ENCODE measurements at places on chromosomes 4 and X. TPM values are rescaled to one million over a fixed set of nuclear protein-coding genes. Genes with fewer than 3 reads are reported as not detected.

- no peak for DNase-seq
These were observed 62.4 kb downstream of the RPS6KA3 start for GRCh38 chrX:20204351-20204750.

GRCh38 chr4:155789391-155789790, 30.6 kb downstream of the GUCY1B1 start:
- no peak for DNase-seq

DNA sequence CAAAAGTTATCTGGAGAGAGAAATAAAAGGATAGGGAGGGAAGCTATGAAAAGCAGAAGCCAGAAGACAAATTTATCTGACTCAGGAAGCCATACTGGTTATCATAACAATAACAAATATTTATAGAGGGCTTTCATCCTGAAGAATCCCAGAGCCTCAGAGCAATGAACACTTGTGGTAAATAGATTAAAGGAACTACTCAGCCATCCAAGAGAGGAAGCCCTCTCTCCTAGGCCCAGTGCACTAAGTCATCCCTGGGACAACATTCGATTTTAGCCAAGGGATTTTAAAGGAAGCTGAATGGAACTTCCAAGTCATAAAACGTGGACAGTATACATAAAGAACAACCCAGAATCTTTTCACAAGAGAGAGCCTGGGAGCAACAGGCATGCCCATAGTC, 76.9 kb downstream of the COL4A6 start:
- no peak for DNase-seq

Gene AFP
- total RNA-seq: not detected

- DNase-seq: no peak
These were observed 195.0 kb upstream of the ANK2 start for GRCh38 chr4:112854420-112854819.

GRCh38 chrX:123961268-123962005, at the start of gene STAG2:
STAG2 (plus strand) TSS chrX:123961706; CDS start chrX:124022628, 60,922 bp downstream.
- peak; percentile 84 for DNase-seq

Gene MOSPD2
- total RNA-seq: 28.5 TPM

Gene BRS3
- total RNA-seq: not detected

DNA sequence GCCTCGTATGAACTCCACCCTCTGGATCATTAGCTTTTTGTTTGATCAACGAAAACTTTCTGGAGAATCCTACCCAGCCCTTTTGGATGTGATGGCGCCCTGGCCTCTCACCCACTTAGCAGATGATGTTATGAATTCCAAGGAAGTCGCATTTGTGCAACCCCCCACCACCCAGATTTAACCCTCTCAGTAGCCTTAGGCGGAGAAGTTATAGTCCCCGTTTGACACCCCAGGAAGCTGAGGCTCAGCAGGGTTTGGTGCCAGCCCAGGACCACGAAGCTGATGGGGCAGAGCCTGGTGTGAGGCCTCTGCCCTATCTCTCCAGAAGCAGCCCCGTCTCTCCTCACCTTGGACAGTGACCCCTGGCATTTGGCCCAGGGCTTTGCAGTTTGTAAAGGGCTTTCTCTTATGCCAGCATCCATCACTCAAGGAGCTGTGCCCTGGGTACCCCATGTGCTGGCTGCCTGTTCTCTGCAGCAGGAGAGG, 1.0 kb downstream of the WFS1 start:
- DNase-seq: peak; percentile 46

- DNase-seq: peak; percentile 8
These were observed 4.3 kb downstream of the ZXDB start for GRCh38 chrX:57596109-57596508.

Gene ADH5
- 243 TPM for total RNA-seq

Gene STS
- total RNA-seq: 13.6 TPM

DNA sequence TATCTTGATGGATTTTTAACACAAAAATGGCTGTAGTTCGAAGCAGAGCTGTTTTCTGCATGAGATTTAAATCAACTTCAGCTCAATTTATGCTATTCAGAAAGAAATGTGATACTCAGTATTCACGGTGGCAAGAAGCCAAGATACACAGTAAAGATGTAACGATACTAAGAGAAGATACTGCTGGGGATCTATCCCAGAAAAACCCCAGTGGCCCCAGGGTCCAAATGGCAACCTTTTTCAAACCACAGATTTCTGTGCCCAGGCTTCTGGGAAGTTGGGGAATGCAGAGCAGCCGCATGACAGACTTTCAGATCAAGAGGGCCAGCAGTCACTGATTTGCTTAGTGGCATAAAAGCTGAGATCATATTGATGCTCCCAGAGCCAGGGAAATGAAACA, 353.9 kb downstream of the AFF2 start:
- no peak for DNase-seq

- no peak for DNase-seq
These were observed 2.9 kb downstream of the CXCL8 start for GRCh38 chr4:73743281-73743680.

Gene IL2
- total RNA-seq: not detected

- DNase-seq: peak; percentile 75
These were observed 11.4 kb downstream of the FAM120C start for GRCh38 chrX:54171527-54172250.

- no peak for DNase-seq
These were observed 994.2 kb upstream of the TENM3 start for GRCh38 chr4:181249031-181249430.

GRCh38 chrX:130321550-130321949, 18.2 kb upstream of the SLC25A14 start:
- DNase-seq: no peak

Gene ATOH1
- not detected for total RNA-seq

Gene CABS1
- not detected for total RNA-seq

Gene TMPRSS11A
- not detected for total RNA-seq

GRCh38 chr4:80286451-80286850, 20.0 kb downstream of the FGF5 start:
- no peak for DNase-seq

DNA sequence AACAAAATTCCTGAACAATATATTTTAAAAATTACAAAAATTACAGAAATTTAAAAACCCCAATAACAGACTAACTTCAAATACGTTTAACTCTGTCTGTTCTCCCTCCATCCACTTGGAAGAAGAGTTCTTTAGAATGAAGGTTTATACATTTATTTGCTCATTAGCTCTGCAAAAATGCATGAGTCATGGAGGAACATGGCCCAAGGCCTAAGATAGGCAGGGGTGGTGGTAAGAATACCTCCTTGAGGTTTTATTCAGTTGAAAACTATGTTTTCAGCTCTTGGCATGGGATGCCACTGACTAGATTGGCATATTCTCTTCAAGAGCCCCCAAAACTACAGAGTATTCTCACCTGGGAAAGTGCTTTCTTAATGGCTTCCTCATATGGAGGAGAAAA, 8.8 kb upstream of the LRRC66 start:
- peak; percentile 78 for DNase-seq

DNA sequence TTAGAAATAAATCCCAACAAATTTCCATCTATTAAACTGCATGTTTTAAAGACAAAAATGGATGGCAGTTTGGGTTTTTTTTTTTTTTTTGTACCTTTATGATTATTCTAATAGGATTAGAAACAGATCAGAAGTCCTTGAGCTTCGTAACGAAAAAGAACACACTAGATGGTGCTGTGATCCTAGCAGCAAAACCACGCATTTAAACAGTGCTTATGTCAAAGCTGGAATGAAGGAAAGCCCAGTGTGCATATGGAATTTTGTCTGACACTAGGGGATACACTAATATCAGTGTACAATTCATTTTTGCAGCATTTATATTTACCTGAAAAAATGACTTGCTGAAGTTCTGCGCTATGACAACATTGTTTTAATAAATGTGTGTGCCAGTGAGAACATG, 229.1 kb downstream of the VEGFC start:
- peak; percentile 58 for DNase-seq

- no peak for DNase-seq
These were observed 119.7 kb downstream of the GASK1B start for GRCh38 chr4:158053086-158053485.

DNA sequence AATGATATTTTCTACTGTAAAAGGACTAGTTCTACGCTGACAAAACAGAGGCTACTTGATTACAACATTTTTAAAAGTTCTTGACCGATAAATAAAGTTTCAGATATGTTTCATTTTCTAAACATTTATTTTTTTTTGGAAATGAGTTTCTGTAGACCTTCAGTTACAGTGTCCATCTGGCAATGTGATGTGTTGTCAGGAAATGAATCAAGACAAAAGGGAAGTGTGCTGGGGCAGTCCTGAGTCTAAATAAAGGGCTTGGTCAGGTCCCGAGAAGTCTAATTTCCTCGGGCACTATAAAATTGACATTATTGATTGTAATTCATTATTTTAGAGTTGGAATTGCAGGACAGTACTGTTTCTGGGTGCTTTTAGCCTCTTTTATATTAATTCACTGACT, 57.0 kb upstream of the FTHL17 start:
- DNase-seq: no peak

DNA sequence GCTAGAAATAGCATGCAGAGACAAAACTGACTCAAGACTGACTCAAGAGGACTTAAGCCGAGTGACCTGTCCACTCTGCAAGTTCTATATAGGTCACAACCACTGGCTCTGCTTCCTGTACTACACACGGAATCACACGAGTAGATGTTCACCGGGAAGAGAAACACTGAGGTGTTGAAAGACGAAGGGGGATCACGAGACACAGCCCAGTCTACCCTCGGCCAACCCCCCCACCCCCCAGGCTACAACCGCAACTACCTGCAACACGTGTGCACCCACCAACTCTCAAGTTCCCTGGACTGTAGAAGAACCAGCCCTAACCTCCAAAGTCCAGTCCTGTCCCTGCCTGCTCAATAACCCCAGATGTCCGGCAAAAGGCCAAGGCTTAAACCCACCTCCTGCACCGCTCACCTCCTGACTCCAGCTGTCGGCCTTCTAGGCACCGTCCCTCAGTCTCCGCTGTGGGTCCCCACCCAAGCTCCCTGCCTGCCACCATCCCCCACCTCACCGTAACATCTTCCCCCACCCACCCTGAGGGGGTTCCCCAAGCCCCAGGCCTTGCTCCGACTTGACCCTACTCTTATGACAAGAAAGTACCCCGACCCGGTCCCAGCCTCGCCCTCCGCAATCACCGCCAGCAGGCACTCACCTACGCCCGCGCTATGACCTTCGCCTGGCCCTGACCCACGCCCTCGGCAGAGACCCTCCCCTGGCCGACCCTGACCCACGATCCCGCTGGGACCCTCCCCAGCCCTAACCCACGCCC, 739 bp downstream of the GAK start:
- DNase-seq: peak; percentile 90

- DNase-seq: no peak
These were observed 41.1 kb upstream of the ANKRD17 start for GRCh38 chr4:73299548-73300280.

- no peak for DNase-seq
These were observed 10.6 kb downstream of the HMX1 start for GRCh38 chr4:8860892-8861575.

GRCh38 chr4:182896421-182896820, 20.8 kb downstream of the DCTD start:
- DNase-seq: no peak

Gene CT45A9
- not detected for total RNA-seq

GRCh38 chrX:118630848-118631247, 96.6 kb upstream of the IL13RA1 start:
- no peak for DNase-seq

DNA sequence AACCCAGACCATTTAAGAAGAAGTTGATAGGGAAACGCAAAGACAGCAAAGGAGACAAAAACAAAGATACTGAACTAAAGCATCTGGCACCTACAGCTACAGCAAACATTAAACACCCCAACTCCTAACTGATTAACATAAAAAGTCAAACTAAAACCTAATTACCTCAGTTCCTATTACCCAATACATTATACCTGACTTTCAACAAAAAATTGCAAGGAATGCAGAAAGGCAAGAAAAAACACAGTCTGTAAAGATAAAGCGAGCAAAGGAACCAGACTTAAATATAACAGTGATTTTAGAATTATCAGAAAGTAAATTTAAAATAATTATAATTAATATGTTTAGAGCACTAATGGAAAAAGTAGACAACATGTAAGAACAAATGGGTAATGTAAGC, 9.4 kb upstream of the FMR1 start:
- no peak for DNase-seq

GRCh38 chrX:120647127-120647526, 17.3 kb upstream of the C1GALT1C1 start:
- no peak for DNase-seq

Gene PHOX2B
- not detected for total RNA-seq

DNA sequence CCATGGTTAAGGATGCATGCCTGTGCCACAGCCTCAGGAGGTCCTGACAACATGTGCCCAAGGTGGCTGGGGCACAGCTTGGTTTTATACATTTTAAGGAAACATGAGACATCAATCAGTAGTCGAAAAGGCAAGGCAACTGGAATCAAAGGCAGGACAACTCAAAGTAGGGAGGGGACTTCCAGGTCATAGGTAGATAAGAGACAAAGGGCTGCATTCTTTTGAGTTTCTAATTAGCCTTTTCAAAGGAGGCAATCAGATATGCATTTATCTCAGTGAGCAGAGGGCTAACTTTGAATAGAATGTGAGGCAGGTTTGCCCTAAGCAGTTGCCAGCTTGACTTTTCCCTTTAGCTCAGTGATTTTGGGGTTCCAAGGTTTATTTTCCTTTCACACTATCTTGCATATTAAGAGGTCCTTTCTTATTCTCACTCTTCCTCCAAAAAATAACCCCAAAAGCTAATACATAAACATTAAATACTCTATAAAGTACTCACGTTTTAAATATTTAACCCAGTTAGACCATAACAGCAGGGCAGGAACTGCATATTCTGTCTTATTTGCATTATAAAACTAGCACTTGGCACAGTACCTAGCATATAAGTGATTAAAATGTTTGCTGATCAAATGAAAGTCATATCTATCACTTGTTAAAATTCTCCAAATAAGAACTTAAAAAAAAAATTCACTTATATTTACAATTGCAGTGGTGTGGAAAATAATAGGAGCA, 36.3 kb upstream of the UGT8 start:
- no peak for DNase-seq

DNA sequence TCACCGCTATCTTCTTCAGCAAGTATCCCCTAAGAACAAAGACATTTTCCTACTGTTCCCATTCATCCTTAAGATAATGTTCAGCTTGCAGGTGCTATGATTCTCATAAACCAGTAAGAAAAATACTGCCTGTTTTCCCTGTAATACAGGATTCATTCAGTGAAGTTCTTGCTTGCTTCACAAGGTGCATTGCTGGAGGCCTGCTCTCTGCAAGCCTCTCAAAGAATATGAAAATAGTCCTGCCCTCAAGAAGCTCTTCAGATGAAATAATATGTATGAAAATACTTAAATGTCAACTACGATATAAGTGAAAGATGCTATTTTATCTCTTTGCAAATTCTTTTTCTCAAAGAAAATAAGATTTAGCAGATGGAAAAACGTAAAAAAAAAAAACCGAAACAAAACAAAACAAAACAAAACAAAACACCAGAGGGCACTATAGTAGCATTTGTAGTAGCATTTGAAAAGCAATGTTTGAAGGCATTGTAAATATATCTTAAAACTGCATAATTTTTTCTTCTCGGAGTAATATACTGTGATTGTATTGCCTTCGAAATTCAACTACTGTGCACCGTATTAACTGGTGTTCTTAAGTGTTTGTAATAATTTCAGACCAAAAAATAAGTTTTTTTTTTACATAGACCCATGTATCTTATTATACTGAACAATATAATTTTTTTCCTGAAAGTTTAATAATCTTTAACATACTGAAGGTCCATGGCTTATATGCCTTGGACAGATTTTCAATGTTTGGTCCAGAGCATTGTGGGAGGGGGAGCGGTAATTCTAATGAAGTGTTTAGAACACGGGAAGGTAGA, 26.0 kb downstream of the ADH4 start:
- DNase-seq: peak; percentile 58

GRCh38 chrX:105567082-105567481, 255.3 kb upstream of the NRK start:
- DNase-seq: no peak

Gene FAM47A
- not detected for total RNA-seq

GRCh38 chr4:86033171-86033570, 326.7 kb downstream of the MAPK10 start:
- peak; percentile 79 for DNase-seq

Gene SHROOM4
- total RNA-seq: 1.7 TPM
